Activated T-helper 1 cell treated with anti-CD3 and anti-CD28 coated beads, Interleukin-12 subunit alpha, Interleukin-12 subunit beta, Interleukin-2, Interleukin-4 antibody, amounts not matched to agents 30 ng/mL and 10 ng/mL and 1 ng/mL, durations not matched to agents 14 hours and 24 hours and 36 hours (primary cell): ENCODE measurements at places on chromosomes 5 and 9.
A peak's percentile ranks its signal among the peaks of the same experiment; 100 is the strongest.

GRCh38 chr5:144179226-144179625 lies 8.6 kb downstream of the KCTD16 start:
- DNase-seq: no peak

DNA sequence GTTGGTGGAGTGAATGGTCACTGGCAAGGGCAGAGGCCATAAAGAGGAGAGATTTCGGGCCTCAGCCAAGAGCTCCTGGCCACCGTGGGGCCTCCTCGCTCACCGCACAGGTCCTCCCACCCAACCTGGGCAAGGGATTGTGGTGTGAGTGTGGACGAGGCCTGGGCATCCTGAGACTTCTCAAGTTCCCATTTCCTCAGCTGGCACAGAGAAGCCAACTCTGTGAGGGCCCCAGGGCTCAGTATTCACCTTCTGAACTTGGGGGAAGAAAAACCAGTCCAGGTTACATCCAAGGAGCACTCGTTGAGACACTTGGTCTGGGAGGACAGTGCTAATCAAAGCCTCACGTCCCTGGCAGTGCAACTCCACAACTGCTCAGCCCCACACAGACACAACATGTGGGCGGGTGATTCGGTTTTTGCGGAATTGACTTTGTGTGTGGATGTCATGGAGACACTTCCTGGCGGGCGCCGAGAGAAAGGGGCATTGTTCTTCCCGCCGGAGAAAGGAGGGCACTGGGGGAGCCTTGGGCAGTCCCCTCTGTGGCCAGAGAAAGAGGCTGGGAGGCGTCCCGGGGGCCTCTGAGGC lies 28.5 kb upstream of the NKD2 start:
- DNase-seq: no peak

DNA sequence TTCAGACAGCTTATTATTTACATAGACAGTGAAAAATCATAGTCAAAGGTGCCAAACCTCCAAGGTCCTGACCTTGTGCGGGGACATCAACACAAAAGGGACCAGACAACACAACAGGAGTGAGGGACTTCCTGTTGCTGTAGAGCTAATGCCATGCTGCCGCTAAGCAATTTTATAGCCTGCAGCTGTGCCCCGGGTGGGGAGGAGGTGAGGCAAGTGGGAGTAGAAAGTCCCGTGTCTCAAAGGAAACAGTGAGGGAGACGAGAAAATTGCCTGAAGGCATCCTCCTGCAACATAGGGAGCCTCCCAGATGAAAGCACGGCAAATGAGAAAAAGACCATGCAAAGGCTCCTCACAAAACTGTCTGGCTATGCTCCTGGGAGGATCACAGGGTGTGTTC lies 58.8 kb downstream of the CAAP1 start:
- DNase-seq: no peak

DNA sequence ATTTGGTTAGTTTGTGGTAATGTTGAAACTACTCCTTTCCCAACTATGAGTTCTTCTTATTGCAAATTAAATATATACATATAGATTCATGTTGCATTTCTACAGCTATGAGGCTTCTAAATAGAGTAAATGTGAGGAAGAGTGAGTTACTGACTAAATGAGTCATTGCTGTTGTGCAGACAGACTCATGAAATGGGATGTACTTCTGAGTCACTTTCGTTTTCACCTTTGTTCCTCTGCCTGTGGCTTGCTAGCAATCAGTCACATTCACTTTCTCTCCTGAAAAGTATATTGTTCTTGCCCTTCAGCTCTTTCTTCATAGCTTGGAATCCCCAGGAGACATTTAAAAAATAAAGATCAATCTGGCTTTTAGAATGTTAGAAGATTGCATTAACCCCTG lies 295.5 kb upstream of the SMC2 start:
- no peak for DNase-seq

DNA sequence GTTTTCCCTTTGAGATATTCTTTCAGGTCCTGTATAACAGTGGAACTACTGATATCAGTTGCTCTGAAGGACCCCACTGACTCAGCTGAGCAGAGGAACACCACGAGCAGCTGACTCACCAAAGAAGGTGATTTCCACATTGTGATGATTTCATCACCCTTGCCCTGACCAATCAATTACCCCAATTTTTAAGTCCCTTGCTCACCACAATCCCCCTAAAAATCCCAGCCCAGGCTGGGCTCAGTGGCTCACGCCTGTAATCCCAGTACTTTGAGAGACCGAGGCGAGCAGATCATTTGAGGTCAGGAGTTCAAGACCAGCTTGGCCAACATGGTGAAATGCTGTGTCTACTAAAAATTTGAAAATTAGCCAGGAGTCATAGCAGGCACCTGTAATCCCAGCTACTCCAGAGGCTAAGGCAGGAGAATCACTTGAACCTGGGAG lies 125.3 kb upstream of the ABCA1 start:
- DNase-seq: peak; percentile 6

GRCh38 chr5:124733329-124733650 lies 13.1 kb downstream of the ZNF608 start:
- DNase-seq: no peak

DNA sequence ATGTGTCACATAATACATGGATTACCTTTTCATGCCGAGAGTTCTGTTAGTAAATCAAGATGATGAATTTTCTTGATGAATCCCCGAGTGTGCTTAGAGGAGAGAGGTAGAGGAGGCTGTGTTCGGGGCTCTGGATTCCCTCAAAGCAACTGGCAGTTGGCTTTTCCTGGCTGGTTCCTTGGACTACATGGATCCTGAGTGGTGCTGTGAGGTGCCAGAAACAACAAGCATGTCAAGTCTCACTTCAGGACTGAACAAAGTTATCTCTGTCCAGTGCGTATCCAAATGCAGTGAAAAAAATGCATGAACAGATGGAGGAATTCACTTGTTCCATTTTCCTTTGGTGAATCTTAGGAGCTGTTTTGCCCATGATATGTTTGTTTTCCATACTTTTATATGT lies 231.7 kb downstream of the FBXL7 start:
- no peak for DNase-seq

GRCh38 chr9:22111954-22112247 lies 102.8 kb upstream of the CDKN2B start:
- DNase-seq: no peak

- no peak for DNase-seq
Observed at GRCh38 chr9:22392523-22392922, 54.1 kb upstream of the DMRTA1 start.

DNA sequence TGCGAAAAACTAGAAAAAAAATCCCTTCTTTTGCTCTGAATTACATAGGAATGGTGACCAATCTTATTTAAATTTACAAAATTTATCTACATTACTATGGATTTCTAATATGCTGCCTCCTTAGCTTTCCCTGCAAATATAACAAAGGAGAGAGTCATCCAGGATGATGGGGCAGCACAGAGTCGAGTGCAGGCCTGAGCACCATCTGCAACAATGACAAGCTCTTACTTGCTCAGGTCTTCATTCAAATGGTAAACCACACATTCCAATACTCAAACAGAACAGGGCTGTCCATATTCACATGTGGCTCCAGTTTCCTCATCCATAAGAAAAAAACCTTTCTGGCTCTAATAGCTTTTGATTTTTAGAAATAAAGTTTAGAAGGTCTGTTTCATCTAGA lies 33.5 kb upstream of the ZNF354B start:
- DNase-seq: no peak

GRCh38 chr9:124794902-124795491 lies 18.1 kb downstream of the OLFML2A start:
- no peak for DNase-seq

- DNase-seq: no peak
Observed at GRCh38 chr5:124844371-124844920, 98.0 kb upstream of the ZNF608 start.

GRCh38 chr9:76150013-76150412 lies 244.2 kb downstream of the RFK start:
- no peak for DNase-seq

DNA sequence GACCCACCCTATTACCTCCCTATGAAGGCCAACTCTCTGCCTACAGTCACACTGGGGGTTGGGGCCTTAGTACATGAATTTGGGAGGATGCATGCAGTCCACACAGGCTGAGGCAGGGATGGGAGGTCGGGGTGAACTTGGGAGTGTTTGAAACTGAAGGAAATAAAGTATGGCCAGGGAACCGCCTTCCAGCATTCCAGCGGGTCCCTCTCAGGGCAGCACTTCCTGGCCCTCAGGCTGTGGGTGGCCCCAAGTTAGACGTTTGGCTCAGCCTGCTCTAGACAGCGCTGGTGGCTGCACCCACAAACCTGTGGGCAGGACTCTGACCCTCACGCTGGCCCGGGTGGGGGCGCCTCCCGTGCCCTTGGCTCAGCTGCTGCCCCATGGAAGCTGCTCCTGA lies 74.3 kb downstream of the UBE2QL1 start:
- no peak for DNase-seq

DNA sequence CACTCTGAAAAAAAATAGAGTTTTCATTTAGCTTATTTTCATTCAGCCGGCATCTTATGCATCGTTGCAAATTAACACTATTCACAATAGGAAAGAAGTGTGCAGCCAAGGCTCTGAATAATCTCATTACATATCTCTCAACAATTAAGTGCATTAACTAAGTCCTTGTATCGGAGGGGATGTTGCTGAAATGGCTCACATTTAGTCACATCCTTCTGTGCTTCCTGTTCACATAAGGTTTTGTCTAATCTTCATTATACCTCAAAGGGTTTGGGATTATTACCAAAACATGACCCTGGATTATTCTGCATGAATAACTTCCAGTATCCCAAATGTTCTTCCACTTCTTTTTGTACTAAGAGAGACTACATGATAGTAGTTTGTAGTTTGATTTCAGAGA lies 278.0 kb upstream of the GRIA1 start:
- DNase-seq: no peak

- DNase-seq: no peak
Observed at GRCh38 chr9:114275246-114276004, 47.5 kb upstream of the ORM1 start.

GRCh38 chr5:131368866-131369265 lies 105.0 kb downstream of the CDC42SE2 start:
- DNase-seq: no peak

DNA sequence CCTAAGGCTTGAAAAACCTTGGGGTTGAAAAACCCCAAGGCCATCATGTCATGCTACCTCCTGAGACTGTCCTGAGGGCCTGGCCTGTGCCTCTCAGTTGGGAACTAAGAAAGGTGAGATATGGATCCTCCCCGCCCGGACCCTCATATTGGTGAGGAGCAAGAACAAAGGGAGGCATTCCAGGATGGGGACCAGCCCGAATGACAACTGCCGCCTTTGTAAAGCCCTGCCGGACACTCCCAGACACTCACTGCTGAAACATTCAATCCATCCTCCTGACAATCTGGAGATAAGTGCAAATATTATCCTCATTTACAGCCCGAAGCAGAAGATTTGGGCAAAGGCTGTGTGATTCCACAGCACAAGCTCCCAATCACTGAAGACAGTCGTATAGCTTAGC lies 298.3 kb downstream of the NSG2 start:
- no peak for DNase-seq

GRCh38 chr5:91175708-91176107 lies 207.4 kb downstream of the ARRDC3 start:
- no peak for DNase-seq

DNA sequence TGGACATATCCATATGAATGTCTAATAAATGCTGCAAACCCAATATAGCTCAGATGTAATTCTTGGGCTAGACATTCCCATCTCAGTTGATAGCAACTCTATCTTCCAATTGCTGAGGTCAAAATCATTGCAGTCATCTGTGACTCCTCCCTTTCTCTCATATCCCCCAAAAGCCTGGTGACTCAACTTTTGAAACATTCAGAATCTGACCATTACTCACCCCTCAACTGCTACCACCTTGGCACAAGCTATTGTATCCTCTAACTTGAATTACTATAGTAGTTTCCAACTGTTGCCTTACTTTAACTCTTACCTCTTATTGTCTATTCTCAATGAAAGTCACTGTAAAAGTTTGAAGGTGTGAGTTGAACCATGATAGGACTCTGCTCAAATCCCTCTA lies 600.1 kb upstream of the RGMB start:
- DNase-seq: no peak

DNA sequence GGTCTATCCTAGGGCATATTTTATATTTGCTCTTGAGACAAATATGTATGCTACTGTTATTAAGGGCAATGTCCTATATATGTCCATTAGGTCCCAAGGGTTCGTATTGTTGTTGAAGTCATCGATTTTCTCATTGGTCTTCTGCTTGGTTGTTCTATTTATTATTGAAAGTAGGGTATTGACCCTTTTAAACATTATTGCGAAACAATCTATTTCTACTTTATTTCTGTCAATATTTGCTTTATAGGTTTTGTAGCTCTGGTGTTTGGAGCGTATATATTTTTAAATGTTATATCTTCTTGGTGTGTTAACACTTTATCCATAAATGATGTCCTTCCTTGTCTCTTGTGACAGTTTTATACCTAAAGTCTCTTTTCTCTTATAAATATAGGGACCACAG lies 16.2 kb upstream of the DIRAS2 start:
- DNase-seq: no peak

DNA sequence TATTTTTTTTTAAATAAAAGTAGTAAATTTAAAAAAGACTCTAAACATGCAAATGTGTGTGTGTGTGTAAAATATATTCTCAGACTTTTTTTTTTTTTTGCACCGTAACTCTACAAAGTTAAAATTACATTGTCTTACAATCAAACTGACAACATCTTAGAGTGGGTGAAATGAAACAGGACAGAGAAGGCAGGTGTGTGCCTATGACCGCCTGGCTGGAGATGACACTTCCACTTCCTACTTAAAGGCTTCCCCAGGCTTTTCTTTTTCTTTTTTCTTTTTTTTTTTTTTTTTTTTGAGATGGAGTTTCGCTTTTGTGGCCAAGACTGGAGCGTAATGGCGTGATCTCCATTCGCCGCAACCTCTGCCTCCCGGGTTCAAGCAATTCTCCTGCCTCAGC lies 2.7 kb upstream of the AK1 start:
- no peak for DNase-seq

DNA sequence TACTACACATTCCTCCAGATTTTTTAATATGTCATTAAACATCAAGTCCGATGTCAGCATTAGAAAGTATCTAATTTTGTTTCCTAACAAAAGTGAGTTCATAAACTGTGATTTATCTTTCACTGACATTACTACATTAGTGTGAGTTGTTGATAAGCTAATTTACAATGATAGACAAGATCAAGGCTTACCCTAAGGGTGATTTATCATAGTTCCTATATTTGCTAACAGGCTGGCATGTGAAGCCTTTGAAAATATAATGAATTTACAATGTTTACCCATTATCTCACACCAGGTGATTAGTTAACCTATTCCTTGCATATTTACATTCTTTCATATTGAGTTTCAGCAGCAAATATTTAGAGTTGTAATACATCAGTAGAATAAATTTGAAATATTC lies 1096.9 kb upstream of the NUDT12 start:
- no peak for DNase-seq

GRCh38 chr5:132500931-132501628 lies 10.5 kb upstream of the IRF1 start:
- DNase-seq: peak; percentile 66
